ENCODE measurements at places on chromosomes 7 and 10. TPM values are rescaled to one million over a fixed set of nuclear protein-coding genes. Genes with fewer than 3 reads are reported as not detected.

Gene MDH2
- 45.8 TPM for total RNA-seq

Gene TMEM140
- total RNA-seq = 49.4 TPM

Gene THSD7A
- total RNA-seq = 15.8 TPM

Gene TAS2R41
- total RNA-seq = not detected

Gene OR6V1
- not detected for total RNA-seq

Gene NXPH1
- total RNA-seq = not detected

Gene GIMAP1
- 24.5 TPM for total RNA-seq

Gene SLC13A4
- total RNA-seq = not detected

Gene PKD1L1
- total RNA-seq = 1.6 TPM

Measured in dermis microvascular lymphatic vessel endothelial cell (primary cell).